ENCODE measurements at places on chromosomes 4 and X.

- DNase-seq = no peak
These were observed 186.3 kb downstream of the MOSPD2 start for GRCh38 chrX:15059474-15059873.

GRCh38 chrX:9530848-9531274, 66.0 kb downstream of the TBL1X start:
- peak; percentile 4 for DNase-seq

GRCh38 chr4:176444741-176445140, 125.0 kb downstream of the SPCS3 start:
- DNase-seq = no peak

- DNase-seq = no peak
These were observed 22.2 kb upstream of the GTPBP6 start for GRCh38 chrX:340641-341423.

- DNase-seq = no peak
These were observed 45.6 kb downstream of the SMARCA5 start for GRCh38 chr4:143558823-143559756.

DNA sequence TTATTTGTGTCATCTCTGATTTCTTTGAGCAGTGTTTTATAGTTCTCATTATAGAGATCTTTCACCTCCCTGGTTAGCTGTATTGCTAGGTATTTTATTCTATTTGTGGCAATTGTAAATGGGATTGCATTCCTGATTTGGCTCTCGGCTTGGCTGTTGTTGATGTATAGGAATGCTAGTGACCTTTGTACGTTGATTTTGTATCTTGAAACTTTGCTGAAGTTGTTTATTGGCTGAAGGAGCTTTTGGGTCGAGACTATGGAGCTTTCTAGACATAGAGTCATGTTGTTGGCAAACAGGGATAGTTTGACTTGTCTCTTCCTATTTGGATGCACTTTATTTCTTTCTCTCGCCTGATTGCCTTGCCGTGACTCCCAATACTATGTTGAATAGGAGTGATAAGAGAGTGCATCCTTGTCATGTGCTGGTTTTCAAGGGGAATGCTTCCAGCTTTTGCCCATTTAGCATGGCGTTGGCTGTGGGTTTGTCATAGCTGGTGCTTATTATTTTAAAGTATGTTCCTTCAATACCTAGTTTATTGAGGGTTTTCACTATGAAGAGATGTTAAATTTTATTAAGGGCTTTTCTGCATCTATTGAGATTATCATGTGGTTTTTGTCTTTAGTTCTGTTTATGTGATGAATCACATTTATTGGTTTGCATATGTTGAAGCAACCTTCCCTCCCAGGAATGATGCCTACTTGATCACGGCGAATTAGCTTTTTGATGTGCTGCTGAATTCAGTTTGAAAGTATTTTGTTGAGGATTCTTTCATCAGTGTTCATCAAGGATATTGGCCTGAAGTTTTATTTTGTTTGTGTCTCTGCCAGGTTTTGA, 72.7 kb upstream of the BOD1L1 start:
- DNase-seq = no peak

- DNase-seq = no peak
These were observed 657 bp upstream of the ANKRD50 start for GRCh38 chr4:124713185-124713592.

GRCh38 chr4:79875344-79875899, 197.6 kb downstream of the ANTXR2 start:
- DNase-seq = no peak

DNA sequence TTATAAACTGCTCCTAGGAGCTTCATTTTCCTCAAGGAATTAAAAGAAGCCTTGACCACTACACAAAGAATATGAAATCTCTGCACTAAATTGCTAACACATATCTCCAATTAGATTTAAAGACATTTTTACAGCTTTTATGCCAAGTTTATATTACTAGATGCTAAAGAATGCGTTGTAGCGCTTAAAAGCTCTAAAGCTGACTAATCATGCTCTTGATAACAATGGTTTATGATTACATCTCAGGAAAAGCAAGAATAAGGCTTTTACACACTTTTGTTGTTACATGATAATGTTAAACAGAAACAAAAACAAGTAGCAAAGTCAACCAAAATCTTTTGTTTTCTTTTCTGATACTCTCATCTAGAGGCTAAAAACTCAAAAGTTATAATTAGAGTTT, 44.7 kb downstream of the SLC10A7 start:
- DNase-seq = no peak

DNA sequence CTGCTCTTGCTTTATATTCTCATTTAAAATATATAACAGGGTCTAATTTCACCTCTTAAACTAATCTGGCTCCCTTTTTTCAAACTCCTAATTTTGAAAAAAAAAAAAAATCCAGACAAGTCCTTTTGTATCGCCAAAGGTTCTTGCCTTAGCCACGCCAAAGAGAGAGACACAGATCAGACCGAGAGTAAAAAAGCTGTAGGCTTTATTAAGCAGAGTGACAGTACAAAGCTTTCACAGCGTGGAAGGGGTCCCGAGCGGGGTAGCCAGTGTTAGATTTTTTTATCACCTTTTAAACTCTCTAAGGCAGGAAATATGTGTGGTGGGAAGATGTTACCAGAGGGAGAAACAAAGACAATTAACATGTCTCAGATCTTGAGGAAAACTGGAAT, 54.1 kb downstream of the PAGE2 start:
- no peak for DNase-seq

- no peak for DNase-seq
These were observed 931.0 kb downstream of the STIM2 start for GRCh38 chr4:27791640-27792039.

DNA sequence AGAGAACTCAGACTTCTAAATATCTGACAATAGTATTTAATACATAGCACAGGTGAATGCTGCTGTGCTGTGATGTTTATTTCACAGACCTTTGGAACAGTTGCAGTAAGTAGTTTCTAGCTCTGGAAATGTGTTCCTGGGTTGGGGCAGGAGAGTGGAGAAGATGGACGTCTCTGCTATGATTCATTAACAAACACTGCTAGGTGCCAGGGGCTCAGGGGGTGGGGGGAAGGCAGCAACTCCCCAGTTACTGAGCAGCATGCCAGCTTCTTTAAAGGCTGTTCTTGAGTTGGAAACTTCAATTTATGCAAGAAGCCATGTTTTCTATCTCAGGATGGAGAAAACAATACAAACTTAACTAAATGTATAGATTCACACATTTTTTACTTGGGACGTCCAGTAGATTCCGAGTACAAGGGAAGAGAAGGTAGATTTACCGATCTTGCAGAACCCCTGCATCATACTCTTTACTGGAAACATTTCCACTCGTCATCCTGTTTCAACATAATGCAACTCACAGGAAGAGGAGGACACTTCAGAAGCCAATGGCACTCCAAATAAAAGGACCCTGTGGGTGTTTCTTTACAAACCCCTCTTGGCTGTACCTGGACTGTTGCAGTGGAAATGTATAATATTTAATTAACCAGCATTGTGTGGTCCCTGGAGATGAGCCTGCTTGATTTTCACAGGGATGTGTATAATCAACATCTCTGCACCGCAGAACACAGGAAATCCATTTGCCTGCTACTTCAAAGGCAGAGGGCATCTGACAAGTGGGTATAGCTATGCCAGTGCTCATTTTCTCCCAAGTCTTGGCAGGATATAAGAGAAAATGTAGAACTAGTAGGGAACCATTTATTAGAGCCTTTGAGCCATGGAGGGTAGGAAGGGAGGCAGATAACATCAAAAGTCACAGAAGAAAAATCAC, 171.4 kb downstream of the SH3KBP1 start:
- DNase-seq = no peak

- no peak for DNase-seq
These were observed 65.9 kb downstream of the SRPX start for GRCh38 chrX:38154818-38155217.

GRCh38 chrX:25156323-25156722, 140.6 kb upstream of the ARX start:
- DNase-seq = no peak

- DNase-seq = no peak
These were observed 5.5 kb downstream of the GSTCD start for GRCh38 chr4:105714071-105714521.

- DNase-seq = no peak
These were observed 3.3 kb upstream of the SORCS2 start for GRCh38 chr4:7189066-7189465.

All from cerebellar nuclear complex (tissue), 1 donor.